Lung microvascular endothelial cell (primary cell): ENCODE measurements at places on chromosomes 11 and 22. TPM values are rescaled to one million over a fixed set of nuclear protein-coding genes. Genes with fewer than 3 reads are reported as not detected.

Gene SMC1B
- total RNA-seq, result not detected in 2 replicates

- DNase-seq, result no peak
Measured at GRCh38 chr11:66768818-66769217, 39.8 kb upstream of the SPTBN2 start.

- DNase-seq, result peak; percentile 45
Measured at GRCh38 chr11:12376259-12377081, 901 bp upstream of the PARVA start.

- no peak for DNase-seq
Measured at GRCh38 chr11:22079133-22079872, 113.6 kb upstream of the ANO5 start.

DNA sequence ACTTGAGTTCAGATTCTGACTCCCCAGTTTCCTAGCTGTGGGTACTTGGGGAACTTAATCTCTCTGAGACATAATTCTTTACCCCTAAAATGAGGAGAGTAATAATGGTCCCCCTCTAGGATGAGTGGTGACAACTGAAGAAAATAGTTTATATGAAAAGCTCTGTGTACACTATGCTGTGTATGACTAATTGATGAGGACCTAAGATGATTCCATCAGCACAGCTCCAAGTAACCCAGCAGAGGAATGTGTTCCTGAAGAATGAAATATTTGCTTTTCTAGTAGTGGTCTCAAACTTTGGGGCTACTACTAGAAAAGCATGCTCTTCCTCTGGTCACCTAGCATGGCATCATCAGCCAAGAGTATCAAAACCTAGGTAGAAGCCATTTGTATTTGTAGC is 217.3 kb upstream of the NARS2 start:
- DNase-seq, result no peak

- no peak for DNase-seq
Measured at GRCh38 chr11:4644233-4644632, 451 bp downstream of the OR51E1 start.

GRCh38 chr22:38338772-38339379 is 21.6 kb upstream of the CSNK1E start:
- DNase-seq, result no peak

DNA sequence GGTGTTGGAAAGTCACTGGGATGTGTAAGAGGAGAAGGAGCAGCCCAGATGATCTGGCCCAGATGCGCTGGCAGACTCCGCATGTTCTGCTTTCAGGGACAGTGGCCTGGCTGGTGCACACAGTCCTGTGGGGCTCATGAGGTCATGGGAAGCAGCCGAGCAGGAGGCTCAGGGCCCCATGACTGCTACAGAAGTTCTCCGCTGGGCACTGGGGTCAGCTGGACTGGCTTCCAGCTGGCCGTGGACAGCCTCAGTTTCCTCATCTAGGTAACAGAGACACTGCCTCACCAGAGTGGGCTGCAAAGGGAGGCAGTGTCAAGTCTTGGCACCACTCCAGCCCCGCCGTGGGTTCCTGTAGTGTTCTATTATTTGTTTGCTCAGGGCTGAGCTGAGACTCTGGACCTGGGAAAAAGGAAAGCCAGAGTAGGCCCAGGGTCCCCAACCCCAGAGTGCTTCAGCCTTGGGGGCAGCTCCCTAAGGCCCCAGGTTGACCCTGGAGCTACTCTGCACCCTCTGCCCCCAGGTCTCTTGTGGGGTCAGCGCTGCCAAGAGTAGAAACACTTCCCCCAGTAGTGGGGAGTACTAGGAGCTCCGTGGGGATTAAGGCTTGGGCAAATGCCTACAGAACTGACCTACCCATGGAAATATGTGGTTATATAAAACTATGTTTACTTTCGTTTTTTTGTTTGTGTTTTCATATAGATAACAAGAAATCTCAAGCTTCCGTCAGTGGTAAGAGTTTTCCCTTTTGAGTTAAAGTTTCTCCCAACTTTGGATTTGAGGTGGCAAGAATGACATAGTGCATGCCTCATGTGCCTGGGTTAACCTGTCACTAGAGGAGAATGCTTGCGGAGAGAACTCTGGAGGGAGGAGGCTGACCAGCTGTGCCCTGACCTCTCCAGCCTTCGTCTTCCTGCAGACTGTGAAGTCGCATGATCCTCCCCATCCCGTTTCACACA is 45.3 kb downstream of the MED15 start:
- peak; percentile 87 for DNase-seq

DNA sequence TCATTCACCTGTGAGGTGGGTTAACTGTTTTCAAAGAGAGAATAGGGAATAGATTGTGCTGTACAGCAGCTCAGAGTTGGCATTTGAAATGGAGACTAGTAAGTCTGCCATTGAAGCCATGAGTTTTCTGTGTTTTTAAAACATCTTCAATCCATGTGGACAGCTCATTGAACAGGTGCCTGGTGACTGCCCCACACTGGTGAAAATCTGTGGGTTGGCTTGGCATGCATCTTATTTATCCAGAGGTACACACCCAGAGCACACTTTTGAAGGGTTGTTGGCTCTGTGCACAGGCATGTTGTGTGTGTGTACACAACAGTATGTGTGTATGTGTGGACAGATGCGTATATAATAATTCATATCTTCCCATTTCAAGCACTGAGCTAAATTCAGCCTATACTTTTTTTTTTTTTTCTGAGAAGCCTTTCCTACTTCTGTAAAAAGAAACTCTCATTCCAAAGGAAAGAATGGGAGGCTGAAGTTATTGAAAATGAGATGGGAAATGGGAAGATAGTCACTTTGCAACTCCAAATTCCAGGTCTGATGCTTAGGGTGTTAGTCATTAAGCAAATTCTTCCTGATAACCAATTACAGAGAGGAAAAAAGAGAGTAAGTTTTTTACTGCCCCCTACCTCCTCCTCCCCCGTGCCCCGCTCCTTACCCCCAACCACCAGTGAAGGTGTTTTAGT is 7.0 kb upstream of the LYVE1 start:
- DNase-seq, result no peak

DNA sequence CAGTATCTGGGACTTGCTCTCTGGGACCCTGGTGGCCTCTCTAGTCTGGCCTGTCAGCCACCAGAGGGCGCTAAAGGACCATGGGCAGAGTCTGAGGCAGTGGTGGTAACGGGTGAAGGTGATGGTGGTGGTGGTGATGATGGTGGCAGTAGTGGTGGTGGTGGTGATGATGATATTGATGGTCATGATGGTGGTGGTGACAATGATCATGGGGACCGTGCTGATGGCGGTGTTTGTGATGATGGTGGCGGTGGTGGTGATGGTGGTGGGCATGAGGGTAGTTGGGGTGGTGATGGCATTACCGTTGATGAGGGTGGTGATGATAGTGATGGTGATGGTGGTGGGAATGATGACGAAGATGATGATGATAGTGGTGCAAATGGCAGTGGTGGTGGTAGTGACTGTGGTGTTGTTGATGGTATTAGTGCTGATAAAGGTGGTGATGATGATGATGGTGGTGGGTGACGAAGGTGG is 16.0 kb downstream of the TRPM5 start:
- peak; percentile 79 for DNase-seq
